ENCODE measurements at places on chromosomes 2 and 18. TPM values are rescaled to one million over a fixed set of nuclear protein-coding genes. Genes with fewer than 3 reads are reported as not detected.
A peak's percentile ranks its signal among the peaks of the same experiment; 100 is the strongest.

GRCh38 chr2:27275211-27276150 lies at the start of gene DNAJC5G:
TSS of gene DNAJC5G (plus strand) at chr2:27275433. CDS start at chr2:27276729, 1,296 bp downstream.
- H3K27ac ChIP-seq, result no peak within 1 kb of the TSS
- no peak within 1 kb of the TSS for H3K4me3 ChIP-seq
- H3K36me3 ChIP-seq, result no peaks in the 10 kb centered on the region
- no peak for DNase-seq

DNA sequence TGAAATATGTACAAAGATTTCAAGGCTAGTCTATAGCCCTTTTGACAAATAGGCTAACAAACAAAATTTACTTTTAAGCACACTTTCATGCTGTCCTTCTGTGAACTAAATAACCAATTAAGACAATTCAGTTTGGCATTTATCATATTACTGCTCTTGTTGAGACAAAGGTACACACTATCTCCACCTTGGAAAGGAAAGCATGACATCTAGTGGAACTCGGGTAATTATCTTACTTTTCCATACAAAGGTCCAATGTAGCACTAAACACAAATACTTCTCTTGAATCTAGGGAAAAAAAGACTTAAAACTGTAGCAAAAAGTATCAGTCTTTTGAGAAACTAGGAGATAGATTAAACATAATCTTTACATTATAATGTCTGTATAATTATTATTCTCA lies 125.0 kb upstream of the CD226 start:
- H3K36me3 ChIP-seq, result peaks cover 7% of the 10 kb centered on the region
- H3K4me3 ChIP-seq, result no peak overlapping the region
- H3K27ac ChIP-seq, result no peak overlapping the region
- no peaks in the 10 kb centered on the region for H3K27me3 ChIP-seq
- no peak for DNase-seq

DNA sequence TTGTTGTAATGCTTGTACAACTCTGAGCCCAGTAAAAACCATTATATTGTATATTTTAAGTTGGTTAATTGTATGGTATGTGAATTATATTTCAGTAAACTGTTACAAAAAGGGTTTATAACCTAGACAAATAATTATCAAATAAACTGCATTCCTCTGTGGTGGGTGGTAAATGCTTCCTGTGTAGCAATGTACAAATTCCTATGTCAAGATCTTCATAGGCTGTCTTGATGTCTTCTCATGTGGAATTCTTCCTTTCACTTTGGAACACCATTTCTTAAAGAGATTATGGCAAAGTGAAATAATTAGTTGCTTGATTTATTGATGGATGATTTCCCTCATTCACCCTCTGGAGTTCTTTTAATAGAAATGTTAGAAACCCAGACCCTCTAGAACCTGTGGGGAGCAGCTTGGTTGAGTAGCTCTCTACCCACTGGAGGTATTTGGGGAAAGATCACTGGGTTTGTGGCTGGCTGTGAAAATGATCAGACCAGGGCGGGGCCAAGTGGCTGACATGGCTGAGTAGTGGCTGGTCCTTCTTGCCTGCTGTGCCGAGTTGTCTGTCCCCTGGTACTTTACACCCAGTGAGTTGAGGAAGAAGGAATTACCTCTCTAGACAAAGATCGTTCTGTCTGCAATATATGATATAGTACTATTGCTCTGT lies 22.4 kb upstream of the MGAT5 start:
- DNase-seq, result no peak
- peaks cover 15% of the 10 kb centered on the region for H3K4me1 ChIP-seq
- no peaks in the 10 kb centered on the region for H3K27me3 ChIP-seq
- H3K27ac ChIP-seq, result no peak overlapping the region

DNA sequence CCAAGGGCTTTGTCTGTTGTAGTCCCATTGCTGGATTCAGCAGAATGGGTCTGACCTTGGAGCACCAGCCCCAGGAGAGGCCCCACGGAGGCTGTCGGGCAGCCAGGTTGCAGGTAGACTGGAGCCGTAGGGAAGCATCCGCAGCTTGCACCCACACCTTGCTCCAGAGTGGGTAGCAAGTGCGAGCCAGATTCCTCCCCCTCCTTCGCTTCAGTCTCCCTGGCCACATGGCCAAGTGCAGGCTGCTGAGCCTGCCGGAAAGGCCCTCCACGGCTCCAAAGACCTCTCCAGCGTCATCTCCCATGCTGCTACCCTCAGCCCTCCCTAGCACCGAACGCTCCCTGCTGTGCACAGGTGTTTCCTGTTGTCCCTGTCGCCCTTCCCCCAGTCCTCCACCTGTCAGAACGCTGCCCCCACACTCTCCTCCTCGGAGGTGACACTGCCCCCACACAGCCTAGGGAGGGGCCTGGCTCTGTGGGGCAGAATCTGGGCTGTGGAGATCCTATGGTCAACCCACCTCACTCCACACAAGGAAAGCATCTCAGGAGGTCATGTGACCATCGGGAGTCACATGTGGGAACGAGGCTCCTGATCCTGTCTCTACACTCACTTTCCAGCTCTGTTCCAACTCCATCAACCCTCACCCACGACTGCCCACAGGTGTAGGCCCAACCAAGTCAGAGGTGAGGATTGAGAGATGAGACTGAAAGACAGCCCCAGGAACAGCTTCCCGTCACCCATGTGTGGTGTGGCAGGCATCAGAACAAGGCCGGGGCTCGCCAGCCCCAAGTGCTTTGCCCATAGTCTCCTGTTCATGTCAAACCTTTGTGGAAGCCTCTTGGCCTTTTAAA lies 8.3 kb downstream of the KCNF1 start:
- H3K36me3 ChIP-seq, result no peaks in the 10 kb centered on the region
- no peaks in the 10 kb centered on the region for H3K4me1 ChIP-seq
- no peak overlapping the region for H3K27ac ChIP-seq
- peaks cover 16% of the 10 kb centered on the region for H3K27me3 ChIP-seq
- no peak for DNase-seq

DNA sequence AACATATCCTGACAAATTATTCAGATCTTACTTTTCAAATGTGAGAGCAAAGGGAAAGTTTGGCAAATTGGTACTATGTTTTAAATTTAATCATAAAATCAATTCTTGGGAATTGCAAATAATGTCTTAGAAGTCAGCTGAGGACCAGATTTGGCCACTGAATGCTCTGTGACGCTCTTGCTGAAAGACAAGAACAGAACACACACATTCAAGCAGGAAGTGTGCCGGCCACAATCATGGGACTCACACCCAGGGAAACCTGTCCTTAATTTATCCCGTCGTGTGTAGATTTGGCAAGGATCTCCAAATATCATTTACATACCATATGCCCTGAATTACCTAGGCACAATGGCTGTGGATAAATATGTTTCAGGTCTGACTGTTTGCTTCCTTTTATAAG lies 253.1 kb downstream of the TCF4 start:
- H3K36me3 ChIP-seq, result peaks cover 4% of the 10 kb centered on the region
- no peaks in the 10 kb centered on the region for H3K27me3 ChIP-seq
- H3K4me1 ChIP-seq, result peaks cover 2% of the 10 kb centered on the region
- no peak for DNase-seq
- H3K27ac ChIP-seq, result no peak overlapping the region
- no peak overlapping the region for H3K4me3 ChIP-seq

GRCh38 chr2:53211201-53211774 lies 556.3 kb upstream of the CHAC2 start:
- no peak for DNase-seq
- no peaks in the 10 kb centered on the region for H3K36me3 ChIP-seq
- H3K27me3 ChIP-seq, result peaks cover 3% of the 10 kb centered on the region
- no peak overlapping the region for H3K4me3 ChIP-seq

GRCh38 chr2:170715062-170715931 lies at the start of gene SP5:
TSS of gene SP5 (plus strand) at chr2:170715337. CDS start at chr2:170715513, 176 bp downstream.
- peaks cover 26% of the 10 kb centered on the region for H3K4me1 ChIP-seq
- no peaks in the 10 kb centered on the region for H3K36me3 ChIP-seq
- H3K4me3 ChIP-seq, result peak within 1 kb of the TSS; percentile 62
- peak; percentile 84 for DNase-seq
- H3K27ac ChIP-seq, result no peak within 1 kb of the TSS

- no peaks in the 10 kb centered on the region for H3K36me3 ChIP-seq
- no peak for DNase-seq
These were observed 48.5 kb upstream of the EPC2 start for GRCh38 chr2:148596018-148596417.

GRCh38 chr2:174341293-174341994 lies 6.7 kb downstream of the SP9 start:
- H3K27me3 ChIP-seq, result peaks cover 65% of the 10 kb centered on the region
- H3K36me3 ChIP-seq, result peaks cover 2% of the 10 kb centered on the region
- DNase-seq, result peak; percentile 96
- H3K4me1 ChIP-seq, result peaks cover 30% of the 10 kb centered on the region
- peak overlapping the region; percentile 66 for H3K4me3 ChIP-seq

Gene UNC80
- total RNA-seq, result not detected

DNA sequence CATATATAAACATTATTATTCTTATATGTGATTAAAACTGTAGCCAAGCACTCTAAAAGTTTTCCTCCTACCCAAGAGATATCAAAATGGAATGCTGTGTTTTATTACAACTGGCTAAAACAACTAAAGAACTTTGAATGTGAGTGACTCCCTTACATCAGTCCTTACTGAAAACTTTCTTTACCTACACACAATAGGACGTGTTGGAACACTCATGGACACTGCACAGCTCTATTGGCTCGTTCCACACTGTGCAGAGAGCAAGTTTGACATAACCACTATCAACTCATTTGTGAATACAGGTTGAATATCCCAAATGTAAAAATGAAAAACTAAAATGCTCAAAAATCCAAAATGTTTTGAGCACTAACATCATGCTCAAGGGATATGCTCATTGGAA lies 650.6 kb downstream of the SLC4A3 start:
- peaks cover 14% of the 10 kb centered on the region for H3K4me1 ChIP-seq
- no peak overlapping the region for H3K4me3 ChIP-seq
- no peaks in the 10 kb centered on the region for H3K36me3 ChIP-seq
- DNase-seq, result no peak
- H3K27ac ChIP-seq, result no peak overlapping the region
- no peaks in the 10 kb centered on the region for H3K27me3 ChIP-seq

DNA sequence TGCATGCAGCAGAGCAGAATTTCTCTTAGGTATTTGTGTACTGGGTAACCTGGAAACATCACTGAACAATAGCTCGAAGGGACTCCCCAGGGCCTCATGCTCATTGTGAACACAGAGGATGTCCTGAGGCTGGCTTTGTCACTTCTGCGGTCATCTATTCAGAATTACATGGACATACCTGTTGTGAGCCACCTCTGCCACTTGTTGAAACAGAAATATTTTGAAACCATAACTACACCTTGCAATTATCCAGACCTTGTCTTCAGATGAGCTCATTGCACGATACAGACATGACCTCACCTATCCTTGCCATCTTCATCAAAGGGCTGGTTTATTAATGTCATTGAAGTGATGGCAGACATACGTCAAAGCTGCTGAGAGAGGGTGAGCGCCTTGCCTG lies 23.4 kb upstream of the CREG2 start:
- DNase-seq, result no peak
- H3K27ac ChIP-seq, result no peak overlapping the region
- peaks cover 52% of the 10 kb centered on the region for H3K27me3 ChIP-seq
- H3K4me3 ChIP-seq, result no peak overlapping the region
- no peaks in the 10 kb centered on the region for H3K36me3 ChIP-seq

Gene LMAN1
- total RNA-seq, result 93.2 TPM

DNA sequence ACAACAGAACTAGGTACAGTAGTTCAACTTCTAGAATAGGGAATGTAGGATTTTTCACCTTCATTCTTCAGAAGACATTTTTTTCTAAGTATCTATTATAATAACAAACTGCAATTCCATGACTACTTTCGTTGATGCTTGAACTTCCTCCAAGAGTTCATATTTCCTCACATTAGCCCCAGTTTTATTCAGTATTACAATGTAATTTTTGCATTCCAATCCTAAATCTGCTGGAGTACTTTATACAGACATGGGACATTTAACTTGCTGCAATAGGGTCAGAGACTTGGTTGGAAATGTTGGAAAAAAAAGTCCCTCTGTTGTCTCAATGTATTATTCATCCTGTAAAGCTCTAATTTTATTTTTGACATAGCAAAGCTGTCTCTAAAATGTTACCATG lies 19.6 kb upstream of the FTCDNL1 start:
- H3K4me1 ChIP-seq, result peaks cover 26% of the 10 kb centered on the region
- peaks cover 5% of the 10 kb centered on the region for H3K36me3 ChIP-seq
- H3K27me3 ChIP-seq, result peaks cover 26% of the 10 kb centered on the region
- H3K4me3 ChIP-seq, result no peak overlapping the region

Gene MAP2
- 7.2 TPM for total RNA-seq

Gene TMEM17
- 2.6 TPM for total RNA-seq

- peaks cover 53% of the 10 kb centered on the region for H3K4me1 ChIP-seq
- no peak for DNase-seq
- H3K27me3 ChIP-seq, result no peaks in the 10 kb centered on the region
These were observed 30.5 kb downstream of the EML4 start for GRCh38 chr2:42199626-42200025.

Gene IL36A
- total RNA-seq, result not detected

- no peaks in the 10 kb centered on the region for H3K27me3 ChIP-seq
- no peak overlapping the region for H3K4me3 ChIP-seq
- no peak overlapping the region for H3K27ac ChIP-seq
- no peaks in the 10 kb centered on the region for H3K36me3 ChIP-seq
- no peaks in the 10 kb centered on the region for H3K4me1 ChIP-seq
- DNase-seq, result no peak
These were observed 371.1 kb downstream of the TXNL1 start for GRCh38 chr18:56267334-56267733.

DNA sequence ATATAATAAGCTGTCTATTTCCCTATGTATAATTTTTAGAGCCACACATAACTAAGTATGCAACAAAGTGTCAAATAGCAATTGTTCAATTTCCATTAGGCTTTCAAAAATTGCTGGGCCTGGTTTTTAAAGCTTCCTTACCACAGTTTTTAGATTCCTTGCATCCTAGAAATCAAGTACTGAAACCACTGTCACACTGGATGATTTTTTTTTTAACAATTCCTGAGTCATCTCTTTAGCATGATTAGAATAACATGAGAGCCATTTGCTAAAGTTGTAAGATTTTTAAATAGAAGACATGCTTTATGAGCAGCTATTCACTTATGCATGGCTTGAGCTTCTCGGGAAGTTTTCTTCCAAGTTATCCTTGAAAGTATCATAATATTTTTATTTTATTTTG lies 319.5 kb upstream of the NXPH2 start:
- H3K36me3 ChIP-seq, result no peaks in the 10 kb centered on the region
- no peaks in the 10 kb centered on the region for H3K4me1 ChIP-seq
- no peak overlapping the region for H3K4me3 ChIP-seq
- no peak for DNase-seq
- H3K27ac ChIP-seq, result no peak overlapping the region

DNA sequence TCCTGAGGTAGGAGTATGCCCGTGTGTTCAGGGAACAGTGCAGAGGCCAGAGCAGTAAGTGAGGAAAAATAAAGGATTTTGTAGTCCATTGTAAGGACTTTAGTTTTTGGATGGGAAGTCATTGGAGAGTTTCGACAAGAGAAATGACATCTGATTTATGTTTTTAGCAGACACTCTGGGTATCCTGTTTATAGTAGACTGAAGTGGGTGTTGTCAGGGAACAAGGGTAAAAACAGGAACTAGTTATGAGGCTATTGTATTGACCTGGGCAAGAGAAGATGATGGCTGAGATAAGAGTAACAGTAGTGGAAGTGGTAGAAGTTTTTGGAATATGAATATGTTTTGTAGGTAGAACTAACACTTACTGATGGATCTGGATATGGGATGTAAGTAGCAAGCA lies 59.8 kb downstream of the GTF2A1L start:
- H3K27me3 ChIP-seq, result no peaks in the 10 kb centered on the region
- no peak overlapping the region for H3K4me3 ChIP-seq
- H3K36me3 ChIP-seq, result peaks cover 2% of the 10 kb centered on the region
- no peak for DNase-seq
- no peak overlapping the region for H3K27ac ChIP-seq
